AG10803 (cell line): ENCODE measurements at places on chromosomes 1 and 21.

GRCh38 chr1:203692565-203693470, 66.2 kb downstream of the ATP2B4 start:
- peak; percentile 98 for DNase-seq

GRCh38 chr1:233655301-233655740, 41.4 kb downstream of the KCNK1 start:
- DNase-seq, result no peak

- DNase-seq, result no peak
Measured at GRCh38 chr1:211800925-211801607, 29.5 kb downstream of the LPGAT1 start.

GRCh38 chr1:159008744-159009188, 941 bp upstream of the IFI16 start:
- DNase-seq, result peak; percentile 25

GRCh38 chr21:15679630-15680029, 50.2 kb upstream of the USP25 start:
- DNase-seq, result no peak

DNA sequence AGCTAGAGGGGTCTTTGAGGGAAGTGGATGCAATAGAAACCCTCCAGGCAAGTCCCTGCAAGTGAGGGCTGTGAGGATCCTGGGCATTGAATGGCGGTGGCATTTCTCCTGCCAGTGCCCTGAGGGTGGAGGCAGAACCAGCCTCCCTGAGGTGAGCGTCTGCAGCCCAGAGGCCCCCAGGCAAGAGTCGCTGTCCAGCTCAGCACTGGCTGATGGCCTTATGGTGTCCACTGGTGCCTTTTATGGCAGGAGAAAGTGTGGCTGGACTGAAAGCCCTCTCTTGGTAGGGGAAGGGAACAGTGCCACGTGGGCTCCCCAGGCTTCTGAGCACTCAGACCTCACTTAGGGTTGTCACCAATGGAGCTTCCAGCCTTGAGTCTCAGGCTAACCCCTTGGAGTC, 77.3 kb downstream of the SH3BGR start:
- no peak for DNase-seq

DNA sequence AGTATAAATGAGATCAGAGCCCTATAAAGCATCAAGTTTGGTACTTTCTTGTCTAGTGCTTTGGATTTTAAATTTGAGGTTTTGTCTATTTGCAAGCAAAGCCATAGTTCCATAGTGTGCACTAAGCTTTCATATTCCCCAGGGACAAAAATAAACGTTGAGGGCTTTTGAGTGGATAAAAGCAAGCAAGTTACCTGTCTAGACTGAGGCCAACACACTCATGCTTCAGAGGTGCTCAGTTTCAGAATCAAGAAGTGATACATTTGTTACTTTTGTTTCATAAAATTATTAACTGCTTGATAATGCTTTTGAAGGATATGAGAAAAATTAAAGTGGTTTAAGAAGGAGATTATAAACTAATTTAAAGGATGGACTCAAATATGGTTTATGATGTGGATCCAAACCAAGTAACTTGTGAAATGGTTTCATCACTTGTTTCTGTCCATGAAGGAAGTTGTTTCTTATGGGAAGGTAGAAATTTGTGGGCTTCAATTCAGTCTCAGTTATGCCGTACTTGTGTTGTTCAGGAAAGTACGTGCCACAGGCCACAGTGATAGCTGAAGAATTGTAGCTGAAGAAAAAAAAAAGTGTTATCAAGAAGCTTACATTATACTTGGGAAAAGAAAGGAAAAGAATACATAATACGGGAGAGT, 71.2 kb downstream of the CHRM3 start:
- no peak for DNase-seq

DNA sequence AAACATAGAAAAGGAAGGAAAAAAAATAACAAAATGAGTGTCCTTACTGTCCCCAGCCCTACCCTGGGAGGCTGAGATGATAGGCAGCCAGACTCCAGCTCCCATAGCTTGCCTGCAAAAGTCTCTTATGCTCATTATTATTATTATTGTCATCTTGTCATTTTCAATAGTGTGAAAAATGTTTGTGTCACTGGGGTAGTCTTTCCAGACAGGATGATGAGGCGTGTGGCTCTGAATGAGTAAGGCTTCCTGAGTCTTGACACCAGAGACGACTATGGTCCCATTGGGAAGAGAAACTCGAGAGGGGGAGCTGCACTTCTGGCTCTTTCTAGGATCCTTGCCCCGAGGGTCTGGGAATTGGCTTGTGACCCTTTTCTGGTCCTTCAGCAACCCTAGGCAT, 1.1 kb upstream of the CYB561D1 start:
- no peak for DNase-seq

- DNase-seq, result peak; percentile 15
Measured at GRCh38 chr1:200556002-200556401, 64.5 kb downstream of the KIF14 start.

DNA sequence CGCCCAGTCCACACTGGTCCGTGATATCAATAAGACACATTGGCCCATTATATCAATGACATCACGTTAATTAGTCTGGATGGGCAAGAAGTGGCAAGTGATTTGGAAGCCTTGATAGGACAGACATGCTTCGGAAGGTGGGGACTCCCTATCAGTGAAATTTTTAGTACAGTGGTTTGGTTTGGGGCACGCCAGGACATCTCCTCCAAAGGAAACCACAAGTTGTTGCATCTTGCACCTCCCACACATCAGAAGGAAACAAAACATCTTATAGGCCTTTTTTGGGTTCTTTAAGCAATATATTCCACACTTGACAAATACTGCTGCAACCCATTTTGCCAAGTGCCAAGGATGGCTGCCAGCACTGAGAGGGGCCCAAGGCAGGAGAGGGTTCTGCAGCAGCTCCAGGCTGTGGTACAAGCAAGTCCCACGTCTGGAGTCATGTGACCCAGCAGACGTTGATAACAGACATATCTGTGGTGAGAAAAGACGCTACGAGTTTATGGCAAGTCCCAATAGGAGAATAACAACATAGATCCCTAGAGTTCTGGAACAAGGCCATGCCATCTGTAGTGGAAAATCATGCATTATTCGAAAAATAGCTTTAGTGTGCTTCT, 95.3 kb upstream of the DISP3 start:
- no peak for DNase-seq

GRCh38 chr1:113812661-113813135, 422 bp upstream of the RSBN1 start:
- peak; percentile 26 for DNase-seq

DNA sequence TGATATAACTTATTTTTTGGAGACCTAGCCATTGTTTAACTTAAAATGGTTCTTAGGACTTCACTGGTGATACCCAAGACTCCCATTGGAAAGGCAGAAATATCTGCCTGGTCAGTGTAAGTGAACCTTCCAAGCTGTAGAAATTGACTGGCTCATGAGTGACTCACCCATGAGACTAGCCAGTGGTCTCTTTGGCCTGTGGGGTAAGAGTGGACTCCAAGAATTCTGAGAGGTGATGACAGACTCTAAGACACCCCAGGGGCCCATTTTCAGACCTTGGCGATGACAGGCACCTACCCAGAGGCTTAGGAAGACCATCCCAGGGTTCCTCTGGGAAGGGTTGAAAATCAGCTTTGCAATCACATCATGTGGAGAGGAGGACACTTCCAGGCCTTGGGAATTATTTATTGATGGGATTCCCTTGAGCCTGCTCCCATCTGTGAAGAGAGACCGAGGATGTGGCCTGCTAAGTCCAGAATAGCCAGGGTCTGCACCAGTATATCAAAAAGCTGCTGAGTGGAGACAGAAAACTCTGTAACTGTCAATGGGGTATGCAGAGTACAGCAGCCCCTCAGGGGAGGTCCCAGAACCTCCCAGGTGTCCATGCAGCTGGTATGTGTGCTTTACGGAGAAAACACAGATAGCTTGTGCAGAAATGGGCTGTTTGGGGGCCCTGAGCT, 78.9 kb downstream of the KAZN start:
- no peak for DNase-seq

DNA sequence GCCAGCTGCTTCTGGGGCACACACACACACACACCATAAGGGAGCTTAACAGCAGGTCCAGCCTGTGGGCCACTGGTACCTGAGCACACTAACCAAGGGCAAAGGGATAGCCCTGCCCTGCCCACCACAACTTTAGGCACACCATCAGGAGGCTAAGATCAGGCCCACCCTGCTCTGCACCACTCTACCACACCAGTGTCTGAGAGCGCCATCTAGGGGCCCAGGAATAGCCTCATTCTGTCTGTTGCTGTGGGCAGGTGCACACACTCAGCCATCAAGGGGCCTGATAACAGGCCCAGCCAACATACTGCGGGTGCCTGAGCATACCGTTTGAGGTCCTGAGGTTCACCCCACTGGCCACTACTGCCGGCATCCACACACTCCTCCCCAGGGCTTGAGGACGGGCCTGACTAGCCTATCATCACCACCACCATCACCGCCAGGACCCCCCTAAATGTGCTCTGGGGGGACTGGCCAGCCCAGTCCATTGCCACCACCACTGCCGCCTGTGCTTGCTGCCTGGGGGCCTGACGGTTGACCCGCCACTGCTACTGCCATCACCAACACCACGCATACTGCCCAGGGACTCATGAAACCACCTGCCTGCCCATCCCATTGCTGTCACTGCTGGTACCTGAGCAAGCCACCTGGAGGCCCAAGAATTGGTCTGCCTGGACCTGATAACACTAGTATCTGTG, 31.3 kb downstream of the NSL1 start:
- peak; percentile 11 for DNase-seq
